ENCODE measurements at places on chromosomes 12 and 14.

- no peak for DNase-seq
These were observed 37.2 kb upstream of the BDKRB2 start for GRCh38 chr14:96167224-96168148.

- DNase-seq = no peak
These were observed 25.6 kb upstream of the FGF6 start for GRCh38 chr12:4471256-4471655.

DNA sequence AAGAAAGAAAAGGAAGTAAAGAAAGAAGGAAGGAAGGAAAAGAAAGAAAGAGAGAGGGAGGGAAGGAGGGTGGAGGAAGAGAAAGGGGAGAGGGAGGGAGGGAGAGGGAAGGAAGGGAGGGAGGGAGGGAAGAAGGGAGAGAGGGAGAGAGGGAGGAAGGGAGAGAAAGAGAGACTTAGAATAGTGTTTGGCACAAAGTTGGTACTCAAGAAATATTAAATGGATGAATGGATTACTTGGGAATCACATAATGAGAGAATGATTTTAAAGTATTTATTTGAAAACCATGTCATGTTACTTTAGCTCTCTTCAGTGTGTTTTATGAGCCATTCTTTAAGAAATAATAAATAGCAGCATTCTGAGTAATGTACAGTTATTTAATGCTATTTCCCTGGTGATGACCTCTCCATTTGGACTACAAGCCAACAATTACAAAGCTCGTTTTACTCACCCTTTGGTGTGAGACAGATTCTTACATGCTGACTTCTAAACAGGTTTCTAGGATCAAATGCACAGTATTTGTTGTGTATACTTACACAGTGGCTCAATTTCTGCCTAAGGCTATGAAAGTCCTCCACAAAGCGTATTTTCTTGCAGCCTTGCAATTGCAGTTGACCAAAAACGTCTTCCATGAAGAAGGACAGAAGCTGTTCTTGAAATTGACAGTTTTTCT lies 861 bp downstream of the IL26 start:
- no peak for DNase-seq

DNA sequence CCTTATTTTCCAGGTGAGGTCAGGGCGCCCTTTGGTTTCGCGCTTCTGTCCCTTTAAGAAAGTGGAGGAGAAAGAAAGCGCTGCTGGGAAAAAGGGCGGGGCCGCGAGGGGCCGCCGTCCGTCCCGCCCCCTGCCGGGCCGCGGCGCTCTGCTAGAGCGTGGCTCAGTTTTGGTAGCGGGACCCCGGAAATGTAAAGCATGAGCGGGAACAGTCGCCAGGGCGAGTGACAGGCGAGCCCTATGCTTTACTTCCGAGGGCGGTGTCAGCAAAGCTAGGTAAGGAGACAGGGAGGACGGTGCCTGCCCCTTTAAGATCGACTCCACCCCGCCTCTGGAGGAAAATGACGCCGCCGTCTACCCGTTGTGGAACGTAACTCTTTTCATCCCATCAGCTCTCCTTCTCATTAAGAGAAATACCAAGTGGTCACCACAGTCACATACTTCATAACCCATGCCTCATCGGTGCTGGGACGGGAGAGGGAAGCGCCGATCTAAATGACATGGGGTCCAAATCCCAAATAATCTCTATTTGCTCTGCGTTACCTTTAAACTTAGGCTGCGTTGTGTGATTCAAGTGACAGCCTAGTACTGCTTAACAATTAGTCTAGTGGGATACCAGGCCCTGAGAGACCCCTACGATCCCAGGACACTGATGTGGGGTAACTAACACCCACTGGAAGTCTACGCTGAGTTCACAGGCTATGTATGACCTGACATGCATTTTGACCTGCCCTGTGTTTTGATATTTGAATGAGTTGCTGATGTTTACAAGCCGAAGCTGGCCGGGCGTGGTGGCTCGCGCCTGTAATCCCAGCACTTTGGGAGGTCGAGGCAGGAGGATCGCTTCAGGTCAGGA lies at the start of gene ETFBKMT:
Gene ETFBKMT, plus strand, starts transcription at position 602 of the 856 bp plus-strand sequence. CDS start 2,266 bp downstream, outside the sequence.
- peak; percentile 79 for DNase-seq

GRCh38 chr14:105315211-105315721 lies 718 bp downstream of the PACS2 start:
- DNase-seq = no peak

GRCh38 chr14:27528328-27528727 lies 930.5 kb upstream of the NOVA1 start:
- no peak for DNase-seq

- no peak for DNase-seq
These were observed 54.0 kb downstream of the PRIMA1 start for GRCh38 chr14:93734086-93734822.

All from activated CD4-positive, alpha-beta T cell treated with anti-CD3 and anti-CD28 coated beads, Interleukin-2, amount 50 U/mL, for 24 hours (primary cell).